ENCODE measurements at places on chromosomes 4 and X.

GRCh38 chrX:7852166-7852565 lies 9.2 kb downstream of the VCX start:
- no peak for DNase-seq

DNA sequence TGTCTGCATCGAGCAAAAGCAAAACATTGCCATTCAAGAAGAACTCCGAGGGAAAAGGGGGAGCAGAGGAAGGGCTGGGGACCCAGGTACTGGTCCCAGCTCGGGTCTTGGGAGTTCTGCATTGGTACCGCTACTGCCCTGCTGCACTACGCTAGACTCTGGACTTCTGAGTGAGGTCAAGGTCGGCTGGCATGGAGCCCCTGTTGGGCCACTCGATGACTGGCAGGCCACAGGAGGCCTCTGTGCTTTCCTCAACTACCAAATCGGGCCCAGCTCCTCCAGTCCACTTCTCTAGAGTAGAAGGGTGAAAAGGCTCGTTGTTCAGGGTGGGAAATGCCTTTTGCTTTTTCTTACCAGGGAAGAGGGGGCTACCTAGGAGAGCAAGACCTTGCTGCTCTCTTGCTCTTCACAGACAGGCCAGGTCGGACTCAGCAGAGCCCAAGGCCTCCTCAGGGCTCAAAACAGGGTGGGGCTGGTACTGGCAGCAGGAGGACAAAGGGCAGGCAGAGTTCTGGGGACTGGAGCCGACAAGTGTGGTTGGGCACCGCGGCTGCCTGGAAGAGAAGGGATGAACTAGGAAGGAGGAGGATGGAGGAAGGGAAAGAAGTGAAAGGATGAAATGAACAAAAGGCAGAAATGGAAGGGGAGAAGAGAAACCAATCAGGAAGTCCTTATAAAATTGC lies 8.9 kb upstream of the IRAK1 start:
- no peak for DNase-seq

- no peak for DNase-seq
These were observed 14.0 kb downstream of the CHIC2 start for GRCh38 chr4:54050214-54050904.

DNA sequence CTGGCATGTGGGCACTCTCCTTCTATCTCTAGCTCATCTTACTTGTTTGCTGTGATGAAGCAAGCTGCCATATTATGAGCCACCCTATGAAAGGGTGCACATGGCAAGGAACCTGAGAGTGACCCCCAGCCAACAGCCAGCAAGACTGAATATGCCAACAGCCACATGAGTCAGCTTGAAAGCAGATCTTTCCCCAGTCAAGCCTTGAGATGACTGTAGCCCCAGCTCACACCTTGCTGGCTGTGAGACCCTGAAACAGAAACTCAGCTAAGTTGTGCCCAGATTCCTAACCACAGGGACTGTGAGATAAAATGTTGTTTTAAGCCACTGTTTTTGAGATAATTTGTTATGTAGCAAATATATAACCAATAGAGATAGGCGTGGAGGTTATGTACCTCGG lies 36.2 kb downstream of the KDM5C start:
- DNase-seq = no peak

DNA sequence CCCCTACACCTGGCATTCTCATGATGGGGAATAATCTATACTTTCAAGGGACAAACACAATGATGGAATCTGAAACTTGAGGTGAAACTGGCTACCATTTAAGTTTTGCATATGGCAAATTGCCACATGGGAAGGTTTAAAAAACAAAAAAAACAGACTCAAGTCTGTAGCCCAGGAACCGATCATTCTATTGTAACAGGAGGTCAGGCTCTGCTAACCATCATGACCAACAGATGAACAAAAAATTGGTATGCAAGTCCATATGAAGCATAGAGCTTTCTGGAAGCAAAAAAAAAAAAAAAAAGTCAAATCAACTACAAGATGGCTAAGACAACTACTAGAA lies 594.3 kb upstream of the DIPK2B start:
- no peak for DNase-seq

- no peak for DNase-seq
These were observed 11.7 kb downstream of the AFP start for GRCh38 chr4:73447671-73448070.

DNA sequence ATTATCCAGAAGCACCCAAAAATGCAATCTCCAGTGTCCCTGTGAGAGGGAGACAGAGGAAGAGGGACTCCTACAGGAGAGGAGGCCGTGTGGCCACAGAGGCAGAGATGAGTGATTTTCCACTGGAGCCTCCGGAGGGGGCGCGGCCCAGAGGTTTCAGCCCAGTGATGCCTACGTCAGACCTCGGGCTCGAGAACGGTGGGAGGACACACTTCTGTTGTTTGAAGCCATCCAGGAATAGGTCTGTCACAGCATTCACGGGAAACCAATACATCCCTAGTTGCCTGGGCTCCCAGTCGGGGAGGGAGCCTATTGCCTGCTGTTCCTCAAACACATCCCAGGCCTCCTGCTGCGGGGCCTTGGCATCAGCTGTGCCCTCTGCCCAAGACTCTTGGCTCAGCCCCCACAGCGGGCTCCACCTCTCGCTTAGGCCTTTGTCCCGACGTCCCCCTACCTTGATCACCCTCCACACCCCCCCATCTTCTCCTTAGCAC lies 39.2 kb upstream of the HMX1 start:
- DNase-seq = no peak

GRCh38 chrX:20118065-20118824 lies 1.5 kb upstream of the MAP7D2 start:
- no peak for DNase-seq

DNA sequence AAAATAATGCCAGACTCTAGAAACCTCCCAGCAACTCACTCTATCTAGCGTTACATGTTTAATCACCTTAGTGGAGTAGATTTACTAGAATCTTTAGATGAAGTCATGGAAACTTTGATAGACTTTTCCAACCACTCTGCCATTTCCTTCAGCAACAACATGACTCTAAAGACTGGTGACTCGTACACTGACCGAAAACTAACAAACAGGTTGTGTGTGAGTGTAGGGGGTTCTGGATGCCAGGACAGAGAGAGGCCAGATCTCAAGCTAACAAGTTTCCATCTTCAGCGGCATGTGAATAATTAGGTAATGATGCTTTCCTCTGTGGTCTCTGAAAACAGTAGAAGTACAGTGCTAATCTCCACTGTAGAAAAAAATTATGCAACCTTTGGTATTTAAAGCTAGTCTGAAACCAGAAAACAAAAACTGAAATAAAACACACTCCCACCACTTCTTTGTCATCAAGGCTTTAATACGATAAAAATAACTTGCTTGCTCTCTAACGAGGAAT lies 286.4 kb downstream of the PRDM5 start:
- no peak for DNase-seq

- no peak for DNase-seq
These were observed 1366.3 kb downstream of the STIM2 start for GRCh38 chr4:28226962-28227361.

GRCh38 chrX:55123900-55124299 lies 35.1 kb downstream of the PAGE2 start:
- no peak for DNase-seq

DNA sequence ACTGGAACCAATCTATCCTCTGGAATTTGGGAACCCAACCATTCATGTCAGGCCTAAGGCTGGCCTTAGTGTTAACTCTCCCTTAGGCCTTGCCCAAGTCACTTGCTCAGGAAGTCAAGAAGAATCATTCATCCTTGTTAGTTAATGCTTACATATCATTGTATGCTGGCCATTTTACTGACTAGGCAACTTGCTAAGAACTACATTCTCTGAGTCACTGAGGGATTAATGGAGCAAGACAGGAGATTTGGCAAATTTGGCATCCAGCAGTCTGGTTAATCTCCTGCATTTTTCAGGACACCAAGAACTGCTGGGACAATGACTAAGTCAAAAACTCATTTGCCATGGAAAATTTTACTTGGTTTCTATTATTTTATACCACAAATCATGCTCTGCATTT lies 115.8 kb upstream of the DDIT4L start:
- no peak for DNase-seq

DNA sequence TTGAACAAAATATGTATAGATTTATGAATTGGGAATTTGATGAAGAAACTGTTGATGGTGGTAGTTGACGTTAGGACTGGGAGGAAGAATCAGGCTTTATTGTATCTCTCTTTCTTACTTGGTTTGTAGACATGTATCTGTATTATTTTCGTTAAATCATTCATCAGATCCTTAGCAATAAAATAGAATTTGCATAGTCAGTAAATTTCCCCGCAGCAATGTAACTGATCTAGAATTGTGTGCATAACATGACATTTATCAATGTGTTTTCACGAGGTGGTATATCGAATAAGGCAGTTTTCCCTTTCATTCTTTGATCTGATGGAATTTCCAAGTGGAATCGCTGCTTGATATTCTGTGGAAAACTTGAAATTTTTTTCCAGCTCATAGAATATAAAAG lies 308.8 kb downstream of the SPRY1 start:
- no peak for DNase-seq

GRCh38 chrX:47849778-47850177 lies 13.1 kb downstream of the ZNF81 start:
- DNase-seq = no peak

GRCh38 chr4:1996866-1997611 lies 11.7 kb downstream of the NELFA start:
- DNase-seq = no peak

DNA sequence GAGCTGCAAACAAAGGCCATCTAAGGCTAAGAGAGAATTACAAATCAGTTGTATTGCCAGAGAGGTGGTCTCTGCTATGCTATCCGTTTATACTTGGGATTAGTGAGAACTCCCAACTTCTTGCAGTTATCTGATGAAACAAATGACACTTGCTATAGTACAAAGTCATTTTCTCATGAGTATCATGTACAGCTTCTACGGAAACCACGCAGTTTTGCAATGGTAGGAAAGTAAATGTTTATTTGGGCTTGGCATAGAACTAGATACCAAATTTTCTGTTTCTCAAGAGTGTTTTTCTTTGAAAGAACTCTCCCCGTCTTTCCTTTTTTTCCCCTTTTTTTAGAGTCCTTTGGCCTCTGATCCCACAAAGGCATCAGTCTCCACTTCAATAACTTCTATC lies 128.2 kb upstream of the ENPEP start:
- DNase-seq = no peak

DNA sequence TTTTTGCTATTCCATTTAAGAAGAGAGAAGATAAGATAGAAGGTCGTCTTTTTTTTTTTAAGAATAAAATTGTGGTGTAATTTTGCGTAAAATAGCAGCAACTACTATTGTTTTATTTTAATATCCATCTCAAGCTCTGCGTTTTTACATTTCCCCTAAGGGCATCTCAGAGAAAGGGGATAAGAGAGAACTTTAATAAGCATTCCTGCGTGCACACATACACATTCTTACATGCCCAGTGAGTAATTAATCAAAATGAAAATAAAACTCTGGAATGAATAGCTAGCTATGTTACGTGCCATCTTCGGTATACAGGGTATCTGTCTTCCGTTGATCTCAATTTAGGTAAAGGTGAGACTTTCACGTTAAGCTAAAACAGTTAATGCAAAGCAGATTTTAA lies 200.3 kb upstream of the TENM3 start:
- no peak for DNase-seq

- no peak for DNase-seq
These were observed 5.4 kb downstream of the NCAPG start for GRCh38 chr4:17816142-17816541.

DNA sequence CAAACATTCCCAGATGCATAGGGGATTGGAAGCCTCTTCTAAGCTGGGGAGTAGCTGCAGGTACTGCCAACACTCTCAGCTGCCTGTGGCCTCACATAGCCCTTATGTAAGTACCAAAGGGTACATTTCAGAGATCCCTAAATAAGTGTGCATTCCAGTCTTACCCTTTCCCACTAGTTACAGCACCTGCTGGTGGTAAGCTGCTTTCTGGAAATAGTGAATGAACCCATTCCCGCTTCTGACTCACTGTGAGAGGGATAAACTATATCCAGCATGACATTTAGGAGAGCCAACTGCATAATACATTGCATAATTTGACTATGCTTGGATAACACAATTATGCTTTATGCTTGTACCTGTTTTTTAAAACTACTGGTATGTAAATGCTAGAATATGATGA lies 149.0 kb downstream of the FAM13A start:
- no peak for DNase-seq

DNA sequence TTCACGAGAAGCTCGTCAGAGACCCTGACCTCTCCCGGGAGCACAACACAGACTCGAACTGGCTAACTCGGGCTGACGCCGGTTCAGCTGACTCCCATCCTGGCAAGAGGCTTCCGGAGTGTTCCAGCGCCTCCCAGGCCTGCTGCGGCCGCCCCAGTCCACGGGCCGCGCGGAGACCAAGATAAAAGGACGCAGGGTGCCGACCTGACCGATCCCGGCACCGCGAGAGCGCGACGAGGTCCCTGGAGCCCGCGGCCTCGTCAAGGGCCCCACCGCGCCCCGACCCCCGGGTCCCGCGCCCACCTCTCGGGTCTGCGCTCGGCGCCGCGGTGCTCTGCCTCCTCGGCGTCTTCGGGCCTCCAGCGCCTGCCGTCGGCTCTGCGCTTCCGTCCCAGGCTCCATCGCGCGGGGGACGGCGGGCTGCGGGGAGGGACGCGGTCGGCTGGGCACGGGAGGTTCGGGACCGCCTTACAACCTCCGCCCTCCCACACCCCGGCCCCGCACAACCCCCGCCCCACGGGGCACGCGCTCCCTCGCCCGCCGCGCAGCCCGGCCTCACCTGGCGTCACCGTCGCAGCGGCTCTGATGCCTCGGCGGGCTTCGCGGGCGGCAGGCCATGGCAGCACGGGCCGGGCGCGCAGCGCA lies 426 bp downstream of the SLBP start:
- no peak for DNase-seq

DNA sequence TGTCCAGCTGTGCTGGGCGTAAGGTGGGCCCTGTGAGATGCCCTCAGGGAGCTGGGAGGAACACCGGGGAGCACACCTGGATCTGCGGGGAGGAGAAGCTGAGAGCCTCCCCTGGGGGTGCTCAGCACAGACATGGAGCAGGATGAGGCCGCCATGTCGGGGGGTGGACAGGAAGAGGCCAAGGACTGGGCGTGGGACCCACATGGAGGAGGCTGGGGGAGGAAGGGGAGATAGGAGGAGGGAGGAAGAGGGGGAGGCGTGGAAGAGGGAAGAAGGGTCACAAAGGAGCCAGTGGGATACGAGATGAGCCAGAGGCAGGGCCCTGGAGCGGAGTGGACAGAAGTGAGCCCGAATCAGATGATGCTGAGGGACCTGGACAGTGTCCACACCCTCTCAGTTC lies 66.3 kb downstream of the ZFYVE28 start:
- no peak for DNase-seq

DNA sequence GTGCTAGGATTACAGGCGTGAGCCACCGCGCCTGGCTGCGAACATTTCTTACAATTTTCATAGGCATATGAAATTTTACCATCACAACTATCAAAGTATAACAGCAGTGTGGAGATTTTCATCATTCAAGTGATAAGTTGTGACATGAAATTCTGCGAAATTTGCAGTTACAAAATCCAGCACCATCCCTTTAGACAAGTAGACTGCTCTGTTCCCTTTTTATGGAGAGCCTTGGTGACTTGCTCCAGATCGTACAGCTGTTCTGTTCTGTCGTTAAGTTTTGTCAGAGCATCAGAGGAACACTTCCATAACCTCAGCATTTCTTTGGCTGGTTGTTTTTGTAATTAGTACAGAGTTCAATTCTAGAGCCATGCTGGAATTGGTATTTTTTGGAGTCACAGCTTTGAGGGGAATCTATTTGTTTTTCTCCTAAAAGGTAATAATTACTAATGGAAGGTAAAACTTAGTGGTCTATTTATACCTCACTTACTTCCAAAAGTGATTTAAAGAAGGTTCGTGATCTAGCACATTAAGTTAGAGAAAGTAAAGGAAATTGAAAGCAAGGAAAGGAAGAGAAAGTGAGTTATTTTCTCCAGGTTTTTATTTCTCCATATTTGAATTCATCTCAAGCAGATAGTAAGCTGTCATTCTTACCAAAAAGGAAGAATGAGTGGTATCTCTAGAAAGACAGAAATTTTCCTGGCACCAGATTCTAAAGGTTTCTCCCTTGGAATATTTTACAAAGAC lies 22.1 kb downstream of the ZRSR2 start:
- DNase-seq = no peak

Measured in memory B cell (primary cell).